Frontal cortex (tissue), 4 donors: ENCODE measurements at places on chromosomes 13 and 19.

DNA sequence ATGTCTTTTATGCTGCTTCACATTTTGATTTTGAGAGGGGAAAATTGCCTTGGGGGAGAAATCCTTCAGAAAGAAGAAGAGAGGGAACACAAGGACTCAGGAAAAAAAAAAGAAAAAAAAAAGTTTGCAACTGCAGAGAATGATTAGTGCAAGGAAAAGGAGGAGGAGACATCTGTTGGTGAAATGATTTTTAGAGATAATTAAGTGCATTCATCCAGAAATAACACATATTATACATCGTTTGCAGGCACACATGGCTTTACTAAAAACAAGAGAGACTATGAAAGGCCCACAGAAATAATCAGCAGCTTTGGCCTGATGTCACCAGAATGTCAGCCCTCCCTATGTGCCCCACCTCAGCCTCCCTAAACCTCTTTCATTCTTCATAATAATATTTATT, 1058.2 kb downstream of the PCDH9 start:
- no peak for DNase-seq

DNA sequence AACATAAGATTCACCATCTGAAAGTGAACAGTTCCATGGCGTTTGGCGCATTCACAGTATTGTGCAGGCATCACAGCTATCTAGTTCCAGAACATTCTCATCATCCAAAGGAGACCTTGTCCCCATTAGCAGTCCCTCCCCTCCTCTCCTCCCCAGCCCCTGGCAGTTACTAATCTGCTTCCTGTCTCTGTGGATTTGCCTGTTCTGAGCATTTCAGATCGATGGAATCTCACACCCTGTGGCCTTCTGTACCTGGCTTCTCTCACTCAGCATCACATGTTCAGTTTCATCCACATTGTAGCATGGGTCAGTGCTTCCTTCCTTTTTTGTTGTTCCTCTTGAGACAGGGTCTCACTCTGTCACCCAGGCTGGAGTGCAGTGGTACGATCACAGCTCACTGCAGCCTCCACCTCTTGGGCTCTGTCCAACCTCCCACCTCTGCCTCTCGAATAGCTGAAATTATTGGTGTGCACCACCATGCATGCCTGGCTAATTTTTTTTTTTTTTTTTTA, 34.6 kb downstream of the CRTC1 start:
- no peak for DNase-seq

GRCh38 chr13:99390601-99391000, 83.4 kb upstream of the GPR183 start:
- no peak for DNase-seq

DNA sequence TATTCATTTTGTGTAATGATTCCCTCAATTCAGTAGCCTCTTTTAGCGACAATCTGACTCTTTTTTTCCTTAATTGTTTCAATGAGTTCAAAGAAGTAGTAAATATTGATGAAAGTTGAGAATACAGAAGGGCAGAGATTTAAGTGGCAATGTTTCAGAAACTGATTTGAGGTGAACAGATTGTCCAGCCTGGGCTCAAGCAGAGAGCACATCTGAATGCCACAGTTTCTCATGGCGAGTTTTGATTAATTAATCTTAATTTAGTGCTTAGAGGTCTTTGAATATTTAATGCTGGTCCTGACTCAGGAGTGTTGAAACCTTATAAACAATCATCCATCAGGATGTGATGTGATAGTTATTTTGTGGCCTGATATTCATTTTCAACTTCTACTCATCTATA, 890.7 kb upstream of the SLITRK6 start:
- DNase-seq = no peak

- no peak for DNase-seq
These were observed 28.5 kb downstream of the VAV1 start for GRCh38 chr19:6800991-6801484.

GRCh38 chr13:20043207-20043925, 84.8 kb downstream of the ZMYM2 start:
- no peak for DNase-seq

DNA sequence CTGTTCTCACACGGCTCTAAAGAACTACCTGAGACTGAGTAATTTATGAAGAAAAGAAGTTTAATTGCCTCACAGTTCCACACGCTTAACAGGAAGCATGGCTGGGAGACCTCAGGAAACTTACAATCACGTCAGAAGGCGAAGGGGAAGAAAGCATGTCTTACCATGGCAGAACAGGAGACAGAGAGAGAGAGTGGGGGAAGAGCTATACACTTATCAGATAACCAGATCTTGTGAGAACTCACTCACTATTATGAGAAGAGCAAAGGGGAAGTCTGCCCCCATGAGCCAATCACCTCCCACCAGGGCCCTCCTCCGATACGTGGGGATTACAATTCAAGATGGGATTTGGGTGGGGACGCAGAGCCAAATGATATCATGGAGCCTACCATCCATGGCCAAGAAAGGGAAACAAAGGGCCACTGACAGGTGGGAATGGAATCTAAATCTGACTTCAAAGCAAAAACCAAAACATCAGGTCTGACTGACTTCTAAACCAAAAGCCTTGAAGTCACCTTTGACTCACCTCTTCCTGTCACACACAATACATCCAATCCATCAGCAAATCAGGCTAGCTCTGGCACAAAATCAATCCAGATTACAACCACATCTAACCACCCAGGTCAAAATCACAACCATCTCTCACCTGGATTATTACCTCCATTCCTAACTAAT, 189.7 kb downstream of the ENOX1 start:
- DNase-seq = no peak

DNA sequence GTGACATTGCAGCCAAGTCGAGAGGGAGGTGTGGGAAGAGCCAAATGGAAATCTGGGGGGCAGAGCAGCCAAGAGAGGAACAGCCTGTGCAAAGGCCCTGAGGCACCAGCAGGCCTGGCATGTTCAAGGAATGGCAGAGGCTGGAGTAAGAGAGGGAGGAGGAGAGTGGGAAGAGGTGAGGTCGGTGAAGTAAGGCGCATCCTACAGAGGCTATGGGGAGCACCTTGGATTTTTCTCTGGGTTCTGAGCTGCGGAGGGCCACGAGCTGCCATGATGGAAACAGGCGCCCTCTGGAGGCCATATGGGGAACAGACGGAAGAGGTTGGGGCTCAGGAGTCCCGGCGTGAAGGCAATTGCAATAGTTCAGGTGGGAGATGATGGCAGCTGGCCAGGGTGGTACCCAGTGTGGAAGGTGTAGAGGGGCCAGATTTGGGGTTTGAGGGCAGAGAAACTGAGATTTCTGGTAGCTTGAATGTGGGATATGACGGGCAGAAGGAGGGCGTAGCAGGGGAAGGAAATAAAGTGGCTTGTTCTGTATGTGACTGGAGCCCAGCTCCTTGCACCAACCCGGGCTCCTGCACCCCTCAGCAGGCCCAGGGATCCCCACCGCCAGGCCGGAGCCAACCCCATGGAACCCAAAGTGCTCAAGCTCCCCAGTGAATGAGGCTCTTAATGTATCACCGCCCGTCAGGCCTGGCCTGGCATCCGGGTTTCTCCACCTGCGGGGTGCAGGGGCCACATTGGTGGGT, 20.5 kb upstream of the STRN4 start:
- DNase-seq = no peak

DNA sequence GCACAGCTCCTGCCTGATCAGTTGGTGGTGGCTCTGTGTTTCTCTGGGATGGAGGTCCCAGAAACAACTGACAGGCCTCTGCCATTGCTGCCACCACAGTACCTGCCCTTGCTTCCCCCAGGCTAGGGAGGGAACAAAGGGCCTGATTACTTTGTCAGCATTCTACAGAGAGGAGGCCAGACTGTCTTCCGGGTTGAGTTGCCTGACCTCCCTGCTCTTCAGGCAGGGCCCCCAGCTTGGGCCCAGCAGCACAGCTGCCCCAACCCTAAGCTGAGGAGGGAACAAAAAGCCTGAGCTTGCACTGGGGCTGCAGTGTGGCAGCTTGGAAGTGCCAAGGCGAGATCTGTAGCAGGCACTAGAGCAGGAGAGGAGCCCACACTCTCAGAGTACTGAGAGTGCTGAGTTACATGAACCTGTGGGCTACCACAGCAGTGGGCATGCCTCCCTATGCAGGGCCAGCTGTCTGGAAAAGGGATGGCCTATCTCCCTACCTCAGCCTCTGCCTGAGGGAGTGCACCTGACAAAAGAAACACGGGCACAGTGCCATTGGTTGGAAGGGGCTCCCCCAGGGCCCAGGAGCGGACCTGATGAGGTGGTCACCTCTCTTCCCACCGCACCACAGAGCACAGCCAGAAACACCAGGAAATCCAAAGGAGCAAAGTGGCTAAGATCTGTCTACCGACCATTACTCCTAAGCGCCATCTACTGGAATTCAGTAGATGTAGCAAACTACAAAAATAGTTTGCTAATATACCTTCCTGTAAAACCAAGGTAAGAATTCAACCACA, 24.4 kb downstream of the SLC25A15 start:
- no peak for DNase-seq

DNA sequence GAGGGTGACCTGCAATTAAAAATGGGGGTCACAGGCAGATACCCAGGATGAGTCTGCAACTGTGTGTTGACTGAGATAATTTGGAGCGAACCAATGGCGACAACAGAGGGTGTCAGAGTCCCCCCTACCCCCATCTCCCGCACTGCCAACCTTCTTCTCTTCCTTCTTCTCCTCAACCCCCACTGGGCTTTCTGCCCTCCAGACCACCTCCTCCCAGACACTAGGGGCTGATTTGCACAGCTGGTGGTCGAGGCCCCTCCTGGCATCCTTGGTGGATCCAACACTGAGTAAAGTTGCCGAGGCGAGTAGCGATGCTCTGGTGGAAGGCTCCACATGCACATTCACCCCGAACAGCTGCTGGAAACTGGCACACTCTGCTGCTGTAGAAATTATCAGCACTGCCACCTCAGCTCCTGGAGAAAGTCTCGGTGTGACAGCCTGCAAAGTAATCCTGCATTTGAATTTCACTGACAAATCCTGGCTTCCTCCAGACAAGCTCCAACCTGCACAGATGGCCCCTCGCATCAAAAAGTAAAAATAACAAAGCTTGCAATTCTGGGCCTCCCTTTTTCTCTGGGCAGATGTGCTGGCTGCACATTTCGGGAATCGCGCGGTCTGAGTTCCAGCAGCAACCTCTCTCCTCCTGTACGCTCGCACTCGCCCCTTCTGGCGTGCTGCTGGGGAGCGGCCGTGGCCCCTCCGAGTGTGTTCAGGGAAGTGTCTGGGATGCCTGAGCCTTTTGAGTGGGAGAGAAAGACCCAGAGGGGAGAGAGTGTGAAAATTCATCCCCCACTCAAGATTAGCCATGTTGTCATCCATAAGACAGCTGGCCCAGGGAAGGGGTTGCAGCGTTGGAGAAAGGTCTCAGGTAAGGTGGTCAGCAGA, 28.5 kb downstream of the CCNE1 start:
- DNase-seq = no peak

DNA sequence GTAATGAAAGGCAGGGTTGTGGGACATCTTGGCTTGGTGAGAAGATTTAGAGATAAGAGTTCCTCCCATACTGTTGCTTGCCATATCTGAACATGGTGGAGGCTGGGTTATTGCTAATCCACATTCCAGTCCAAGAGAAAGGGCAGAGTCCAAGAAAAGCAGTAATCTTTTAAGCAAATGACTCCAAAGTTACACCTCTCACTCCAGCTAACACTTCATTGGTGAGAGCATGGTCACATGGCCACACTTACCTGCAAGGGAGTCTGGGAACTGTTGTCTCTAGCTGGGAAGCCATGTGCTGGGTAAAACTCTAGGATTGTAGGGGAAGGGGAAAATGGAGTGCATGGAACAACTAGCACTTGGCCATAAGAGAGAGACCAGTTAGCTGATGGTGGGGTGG, 5.6 kb downstream of the C19orf81 start:
- DNase-seq = no peak

DNA sequence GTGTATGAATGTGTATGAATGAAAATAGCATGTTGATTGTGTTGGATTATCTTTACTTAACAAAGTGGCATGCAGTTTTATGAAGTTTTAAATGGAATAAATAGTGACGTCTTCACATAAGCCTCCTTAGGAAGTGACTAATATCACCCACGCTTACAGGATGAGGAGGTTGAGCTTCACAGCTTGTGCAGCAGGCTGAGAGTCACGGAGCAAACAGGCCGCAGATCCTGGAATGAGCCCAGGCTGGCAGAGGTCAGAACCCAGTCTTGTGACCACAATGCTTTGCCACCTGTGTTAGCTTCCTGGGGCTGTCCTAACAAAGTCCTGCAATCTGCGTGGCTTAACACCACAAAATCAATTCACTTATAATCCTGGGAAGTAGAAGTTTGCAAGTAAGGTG, 20.8 kb downstream of the LAIR2 start:
- DNase-seq = no peak

DNA sequence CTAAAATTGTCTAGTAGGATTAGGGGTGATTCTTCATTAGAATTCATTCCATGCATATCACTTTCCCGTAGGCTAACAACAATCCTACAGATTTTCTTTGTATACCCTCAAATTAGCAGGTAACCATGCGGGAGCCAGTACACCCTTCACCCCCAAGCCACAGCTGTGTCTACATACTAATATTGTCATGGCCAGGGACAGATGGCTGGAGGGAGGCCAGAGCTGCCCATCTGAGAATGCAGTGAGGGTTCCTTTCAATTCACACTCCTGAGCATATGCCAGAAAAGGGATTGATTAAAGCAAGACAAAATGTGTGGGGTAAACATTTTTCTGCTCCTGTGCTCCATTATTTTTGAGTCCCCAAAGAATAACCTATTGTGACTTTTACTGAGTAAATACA, 68.9 kb downstream of the FREM2 start:
- no peak for DNase-seq

GRCh38 chr13:98976338-98976737, 1.5 kb downstream of the DOCK9 start:
- no peak for DNase-seq

- no peak for DNase-seq
These were observed 1251.9 kb upstream of the SLC10A2 start for GRCh38 chr13:104318121-104318520.

DNA sequence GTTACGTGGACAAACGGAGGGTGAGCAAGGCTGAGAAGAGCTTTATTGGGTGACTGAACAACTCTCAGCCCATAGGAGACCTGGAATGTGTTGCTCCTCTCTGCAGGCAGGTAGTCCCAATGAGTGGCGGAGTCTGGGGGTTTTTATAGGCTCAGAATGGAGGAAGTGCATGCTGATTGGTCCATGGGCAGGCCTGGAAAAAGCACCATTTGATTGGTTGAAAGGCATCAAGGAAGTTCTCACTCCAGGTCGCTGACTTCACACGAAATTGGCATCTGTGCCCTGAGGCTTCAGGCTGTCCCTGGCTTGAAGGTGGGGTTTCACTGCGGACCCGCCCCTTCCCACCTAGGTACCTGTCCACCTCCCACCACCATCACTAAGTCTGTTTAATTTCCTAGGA, 65.4 kb downstream of the SPATA13 start:
- no peak for DNase-seq

- DNase-seq = no peak
These were observed 11.9 kb downstream of the EFNB2 start for GRCh38 chr13:106523576-106523975.

GRCh38 chr19:55958356-55958755, 10.7 kb downstream of the NLRP8 start:
- no peak for DNase-seq

GRCh38 chr19:7505288-7505681, 10.6 kb upstream of the ZNF358 start:
- DNase-seq = no peak

- no peak for DNase-seq
These were observed 22.8 kb downstream of the TSHZ3 start for GRCh38 chr19:31326329-31327028.
